ENCODE measurements at places on chromosomes 11 and 22.

DNA sequence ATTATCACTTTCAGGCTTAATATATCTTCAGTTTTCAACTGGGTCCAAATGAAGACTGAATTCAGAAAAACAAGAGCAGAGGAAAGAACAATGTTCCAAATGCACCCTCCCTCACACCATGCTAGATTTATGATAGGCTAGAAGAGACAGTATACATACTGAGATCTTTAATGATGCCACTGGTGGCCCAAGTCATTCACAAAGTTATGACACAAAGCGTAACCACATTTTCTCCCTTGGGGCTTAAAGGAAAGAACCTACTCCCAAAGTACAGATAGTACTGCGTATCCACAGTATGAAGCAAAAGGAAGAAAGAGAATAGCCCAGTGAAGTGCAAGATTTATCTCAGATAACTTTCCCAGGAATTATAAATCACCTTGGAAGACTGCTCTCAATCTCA, 10.9 kb upstream of the SOX6 start:
- no peak for DNase-seq

DNA sequence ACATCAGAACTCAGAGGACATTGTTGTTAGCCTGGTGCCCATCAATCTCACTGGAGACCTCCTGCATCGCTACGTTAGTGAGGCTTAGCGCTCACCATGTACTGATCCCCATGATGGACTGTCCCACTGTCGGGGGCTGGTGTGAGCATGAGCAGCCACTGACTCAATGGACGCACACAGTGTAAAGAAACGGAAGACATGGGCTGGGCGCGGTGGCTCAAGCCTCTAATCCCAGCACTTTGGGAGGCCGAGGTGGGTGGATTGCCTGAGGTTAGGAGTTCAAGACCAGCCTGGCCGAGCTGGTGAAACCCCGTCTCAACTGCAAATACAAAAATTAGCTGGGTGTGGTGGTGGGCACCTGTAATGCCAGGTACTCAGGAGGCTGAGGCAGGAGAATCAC, 112.9 kb downstream of the CRYBB2 start:
- no peak for DNase-seq

- DNase-seq = no peak
These were observed 9.7 kb upstream of the THY1 start for GRCh38 chr11:119432484-119433357.

- no peak for DNase-seq
These were observed 45.0 kb upstream of the SLC1A2 start for GRCh38 chr11:35464308-35464707.

- DNase-seq = no peak
These were observed 14.8 kb downstream of the NPAT start for GRCh38 chr11:108207683-108208060.

- DNase-seq = no peak
These were observed 17.3 kb downstream of the RHOD start for GRCh38 chr11:67073908-67074307.

Measured in activated CD8-positive, alpha-beta memory T cell treated with anti-CD3 and anti-CD28 coated beads for 4 hours (primary cell).